Stimulated activated CD4-positive, alpha-beta T cell treated with anti-CD3 and anti-CD28 coated beads, TNF-alpha, amount 100 ng/mL, for 1 hour (primary cell): ENCODE measurements at places on chromosomes 3 and 15.

DNA sequence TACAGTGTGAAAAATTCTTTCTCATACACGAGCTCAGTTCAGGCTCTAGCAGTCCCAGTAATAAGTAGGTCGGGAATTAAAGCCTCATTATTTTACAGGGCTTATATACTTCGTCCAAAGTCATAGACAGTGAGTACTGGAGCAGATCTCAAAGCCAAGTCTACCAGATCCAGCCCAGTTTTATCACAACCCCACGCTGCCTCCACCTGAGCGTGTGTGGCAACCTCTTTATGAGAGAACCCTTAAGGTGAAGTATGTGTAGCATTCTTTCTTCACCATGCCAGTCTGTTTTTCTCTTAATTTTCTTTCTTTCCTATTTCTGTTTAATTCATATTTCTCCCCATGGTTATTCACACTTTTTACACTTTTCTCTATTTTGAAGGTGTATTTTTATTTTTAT lies 574.6 kb upstream of the ARPP21 start:
- DNase-seq: no peak

DNA sequence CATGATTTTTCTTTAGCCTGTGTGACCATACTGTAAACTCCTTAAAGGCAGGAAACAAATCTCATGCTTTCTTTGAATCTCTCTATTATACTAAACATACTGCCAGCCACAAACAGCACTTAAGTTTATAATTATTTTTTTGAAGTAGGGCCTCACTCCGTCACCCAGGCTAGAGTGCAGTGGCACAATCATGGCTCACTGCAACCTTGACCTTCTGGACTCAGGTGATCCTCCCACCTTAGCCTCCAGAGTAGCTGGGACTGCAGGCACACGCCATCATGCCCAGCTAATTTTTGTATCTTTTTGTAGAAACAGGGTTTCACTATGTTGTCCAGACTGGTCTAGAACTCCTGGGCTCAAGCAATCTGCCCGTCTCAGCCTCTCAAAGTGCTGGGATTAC lies 14.5 kb upstream of the SLITRK3 start:
- DNase-seq: no peak

DNA sequence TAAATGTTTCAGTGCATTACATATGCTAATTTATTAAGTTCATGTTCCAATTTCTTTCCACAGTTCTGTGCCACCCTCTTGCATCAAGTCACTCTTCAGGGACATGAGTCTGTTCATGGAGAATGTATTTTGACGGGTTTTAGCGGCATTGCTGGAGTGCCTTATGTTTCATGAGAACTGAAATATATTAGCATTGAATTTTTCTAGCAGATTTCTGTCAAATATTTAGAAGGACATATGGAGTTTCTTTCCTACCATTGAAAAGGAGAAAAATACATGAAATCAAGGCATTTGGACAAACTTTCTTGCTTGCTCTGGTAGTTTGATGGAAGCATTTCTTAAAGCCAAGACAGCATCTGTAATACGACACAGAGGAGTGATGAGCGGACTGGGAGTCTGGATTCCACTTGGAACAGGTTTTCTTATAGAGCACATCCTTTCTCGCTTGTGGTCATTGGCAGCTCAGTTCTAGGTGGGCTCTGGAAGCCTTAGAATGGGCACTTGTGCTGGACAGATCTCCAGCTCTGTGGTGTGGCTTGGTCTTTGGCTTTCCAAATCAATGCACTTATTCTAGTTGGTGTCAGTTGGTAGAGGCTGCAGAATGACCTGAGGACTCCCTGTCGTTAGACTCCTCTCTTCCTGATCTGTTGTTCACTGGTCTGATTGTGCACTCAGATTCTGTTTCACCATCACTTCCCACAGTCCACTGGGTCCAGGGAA lies 84.6 kb upstream of the EIF1B start:
- no peak for DNase-seq

- DNase-seq: no peak
Observed at GRCh38 chr15:87118435-87118834, 1038.8 kb downstream of the AGBL1 start.

DNA sequence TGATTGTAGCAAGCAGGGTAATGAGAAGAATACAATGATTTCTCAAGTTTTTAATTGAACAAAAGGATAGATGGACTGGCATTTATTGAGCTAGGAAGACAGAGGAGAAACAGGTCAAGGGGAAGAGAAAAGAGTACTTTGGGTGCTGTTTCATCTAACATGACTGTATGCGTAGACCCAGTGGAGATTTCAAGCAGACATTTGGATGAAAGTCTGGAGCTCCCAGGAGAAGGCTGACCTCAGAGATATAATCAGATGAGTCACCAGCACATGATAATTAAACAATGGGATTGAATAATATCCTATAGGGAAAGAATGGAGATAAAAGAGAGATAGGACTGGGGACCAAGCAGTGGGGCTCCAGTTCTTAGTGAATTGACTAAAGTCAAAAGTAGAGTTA lies 194.9 kb downstream of the ARRDC4 start:
- DNase-seq: no peak

DNA sequence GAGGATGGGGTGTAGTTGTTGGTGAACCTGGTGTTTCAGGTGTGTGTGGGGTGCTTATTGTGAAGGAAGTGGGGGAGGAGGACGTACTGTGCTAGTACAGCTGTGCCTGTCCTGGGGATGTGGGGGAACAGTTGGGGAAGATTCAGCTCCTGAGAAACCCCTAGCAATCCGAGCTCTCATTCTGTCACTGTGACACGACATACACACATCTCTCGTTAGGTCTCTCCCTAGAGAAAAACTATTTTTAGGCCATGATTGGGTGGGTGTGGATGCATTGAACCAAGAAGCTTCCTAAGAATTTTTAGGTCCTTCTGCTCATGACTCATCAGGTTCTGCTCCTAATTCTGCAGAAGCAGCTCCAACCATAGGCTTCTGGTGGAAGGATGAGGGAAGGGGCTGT lies 54.3 kb downstream of the SLC30A4 start:
- no peak for DNase-seq

DNA sequence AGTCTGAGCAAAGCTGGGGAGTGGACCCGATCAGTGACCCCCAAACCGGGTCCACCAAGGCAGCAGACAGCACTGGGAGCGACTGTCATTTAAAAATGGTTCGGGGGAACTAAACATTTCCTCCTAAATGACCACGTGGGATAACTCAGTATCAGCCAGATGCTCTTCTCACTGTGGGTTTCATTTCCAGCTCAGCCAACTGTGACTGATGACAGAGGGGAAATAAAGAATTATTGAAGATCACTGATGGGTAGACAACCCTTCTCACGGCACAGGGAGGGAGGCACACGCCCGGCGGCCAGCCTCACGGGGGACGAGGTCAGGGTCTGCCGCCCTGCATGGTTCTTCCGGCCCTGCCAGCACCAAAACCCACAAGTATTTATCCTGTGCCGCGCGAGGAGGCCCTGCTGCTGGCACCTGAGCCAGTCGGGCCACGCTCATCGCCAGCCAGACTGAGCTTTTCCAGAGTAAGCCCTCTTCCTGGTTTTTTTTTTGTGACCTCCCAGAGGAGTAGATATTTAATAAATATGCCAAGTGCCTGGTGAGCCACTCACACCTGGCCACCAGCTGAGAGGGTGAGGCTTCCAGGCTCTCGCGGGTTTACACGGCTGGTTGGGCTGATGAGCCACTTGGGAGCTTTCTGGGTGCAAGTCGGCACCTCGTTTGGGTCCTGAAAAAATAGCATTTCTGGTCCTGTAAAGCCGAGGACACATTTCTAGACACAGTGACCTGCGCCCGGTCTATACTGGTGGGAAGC lies 6.2 kb downstream of the MELTF start:
- no peak for DNase-seq

DNA sequence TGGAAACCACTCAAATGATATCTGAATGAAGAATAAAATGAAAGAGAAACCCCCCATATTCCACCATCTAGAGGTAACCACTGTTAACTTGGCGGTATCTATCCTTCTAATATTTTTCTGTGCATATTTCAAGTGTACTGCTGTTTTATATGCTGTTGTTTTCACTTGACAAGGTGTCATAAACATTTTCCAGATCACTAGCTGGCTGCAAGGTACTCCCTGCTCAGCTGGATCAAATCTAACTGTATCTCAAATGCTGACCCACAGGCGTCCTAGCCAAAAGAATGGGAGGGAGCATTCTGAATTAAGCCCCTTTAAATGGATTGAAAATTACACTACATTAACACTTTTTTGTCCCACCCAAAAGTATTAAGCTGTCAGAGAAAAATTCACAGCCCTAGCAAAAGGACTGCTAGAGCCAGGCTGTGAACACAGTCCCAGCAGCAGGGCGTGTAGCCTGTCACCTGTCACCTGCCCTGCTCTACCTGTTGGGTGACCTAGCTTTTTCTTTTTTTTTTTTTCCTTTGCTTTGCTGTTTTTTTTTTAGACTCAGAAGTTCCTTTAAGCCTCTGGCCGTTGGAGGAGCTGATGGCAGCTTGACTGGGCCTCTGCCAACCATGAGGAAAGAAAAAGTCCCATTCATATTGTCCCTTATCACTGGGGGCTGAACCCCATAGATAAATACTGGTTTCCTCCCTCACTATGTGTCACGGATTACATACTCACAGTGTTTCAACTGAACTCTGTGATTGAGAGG lies 93.7 kb upstream of the TSC22D2 start:
- DNase-seq: no peak

DNA sequence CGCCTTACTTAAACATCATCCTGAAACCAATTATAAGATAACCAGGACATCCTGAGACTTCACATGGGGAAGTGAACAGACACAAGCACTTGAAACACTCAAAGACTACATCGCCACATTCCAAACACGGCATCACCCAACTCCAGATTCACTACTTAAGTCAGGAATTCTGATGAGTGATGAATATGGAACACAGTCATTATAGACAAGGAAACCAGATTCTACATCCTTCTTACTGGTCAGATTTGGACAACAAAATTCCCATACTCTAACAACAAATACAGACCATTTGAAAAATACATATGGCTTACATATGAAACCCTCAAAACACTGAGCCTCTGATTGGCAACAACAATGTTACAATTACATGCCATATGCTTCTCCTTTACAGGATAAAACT lies 13.1 kb upstream of the RBSN start:
- no peak for DNase-seq

DNA sequence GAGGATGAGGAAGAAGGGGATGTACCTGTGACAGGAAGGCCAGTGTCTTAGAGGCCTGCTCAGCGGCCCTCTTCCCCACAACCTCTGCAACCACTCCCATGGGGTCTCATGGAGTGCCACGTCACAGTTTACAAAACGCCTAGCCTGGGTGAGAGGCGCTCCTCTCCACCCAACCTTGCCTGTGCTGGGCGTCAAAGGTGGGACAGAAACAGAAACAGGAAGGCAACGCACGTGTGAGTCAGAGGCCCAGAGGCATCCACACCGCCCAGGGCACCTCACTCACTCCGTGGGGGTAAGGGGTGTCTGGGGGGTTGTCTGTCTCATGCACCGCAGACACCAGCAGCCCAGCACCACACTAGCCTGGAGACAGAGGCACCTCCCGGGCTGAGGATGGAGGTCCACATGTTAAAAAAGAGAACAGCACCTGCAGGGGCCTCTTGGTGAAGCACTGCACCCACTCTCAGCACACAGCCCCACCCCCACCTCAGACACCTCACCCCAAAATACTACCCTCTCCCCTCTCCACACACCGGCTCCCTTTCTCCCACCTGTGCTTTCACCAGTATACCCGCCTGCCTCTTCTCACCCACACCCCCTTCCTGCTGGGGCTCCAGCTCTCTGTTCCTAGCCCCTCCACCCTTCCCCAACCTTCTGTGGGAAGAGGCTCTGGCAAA lies 4.7 kb upstream of the CALML4 start:
- DNase-seq: no peak

DNA sequence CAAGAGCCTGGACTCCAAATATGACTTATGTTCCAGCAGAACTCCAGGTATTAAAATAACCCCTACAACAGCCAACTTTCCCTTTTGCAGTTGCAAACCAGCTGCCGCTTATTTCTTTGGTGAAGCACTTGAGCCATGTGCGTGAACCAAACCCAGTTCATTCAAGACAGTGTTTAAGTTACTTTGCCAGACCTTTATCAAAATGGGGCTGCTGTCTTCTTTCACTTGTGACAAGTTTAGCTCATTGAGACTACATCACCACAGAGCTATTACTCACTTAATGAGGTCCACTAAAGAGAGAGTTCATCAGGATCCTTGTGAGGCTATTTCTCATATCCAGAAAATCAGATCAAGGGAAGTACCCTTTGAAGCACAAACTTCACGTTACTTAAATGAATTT lies 2.4 kb upstream of the XRN1 start:
- DNase-seq: no peak

GRCh38 chr3:78957456-78957855 lies 810.3 kb downstream of the ROBO1 start:
- no peak for DNase-seq

- DNase-seq: no peak
Observed at GRCh38 chr3:46673151-46674030, 20.1 kb downstream of the ALS2CL start.

GRCh38 chr15:59918994-59919951 lies 84.8 kb upstream of the FOXB1 start:
- DNase-seq: peak; percentile 14

DNA sequence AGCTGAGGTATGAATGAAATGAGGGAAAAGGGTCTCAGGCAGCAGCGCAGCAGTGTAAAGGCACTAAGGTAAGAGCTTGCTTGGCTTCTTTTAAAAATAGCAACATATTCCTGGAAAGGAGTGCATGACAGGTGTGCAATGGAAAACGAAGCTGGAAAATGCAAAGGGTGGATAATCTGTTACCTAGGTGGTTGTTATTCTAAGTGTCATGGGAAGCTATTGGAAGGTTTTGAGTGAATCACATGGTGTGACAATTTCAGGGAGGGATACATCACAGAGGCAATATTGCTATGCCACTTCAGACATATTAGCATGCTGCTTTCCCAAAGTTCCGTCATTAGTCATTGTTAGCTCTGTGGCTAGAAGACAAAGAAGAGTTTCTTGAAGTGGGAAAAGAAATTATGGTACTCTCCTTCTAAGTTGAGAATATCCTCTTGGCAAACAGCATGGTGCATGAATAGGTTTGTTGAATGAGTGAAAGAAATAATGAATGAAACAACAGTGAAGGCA lies 28.7 kb upstream of the TMEM45A start:
- DNase-seq: no peak

DNA sequence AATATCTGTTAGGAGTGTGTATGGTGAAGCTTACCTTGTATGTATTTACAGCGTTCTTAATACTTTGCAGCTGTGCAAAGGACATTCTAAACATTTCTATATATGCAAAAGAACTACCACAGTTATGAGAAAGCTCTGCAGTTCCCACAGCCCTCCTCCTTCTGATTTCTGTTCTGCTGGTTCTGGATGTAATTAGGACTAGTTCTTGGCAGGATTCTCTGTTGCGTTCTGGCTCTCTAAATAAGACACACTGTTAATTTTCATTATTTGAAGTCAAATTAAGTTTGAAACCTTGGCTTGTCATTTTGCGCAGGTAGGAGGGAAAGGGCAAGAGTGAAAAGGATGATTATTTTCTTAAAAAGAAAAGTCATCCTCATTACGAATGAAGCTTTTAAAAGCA lies 76.4 kb downstream of the FNDC3B start:
- DNase-seq: no peak

GRCh38 chr3:32577581-32578556 lies 7.2 kb upstream of the DYNC1LI1 start:
- DNase-seq: no peak

- no peak for DNase-seq
Observed at GRCh38 chr3:115922681-115923347, 299.5 kb downstream of the GAP43 start.

GRCh38 chr15:25186906-25187645 lies 232.3 kb downstream of the SNRPN start:
- no peak for DNase-seq

- DNase-seq: peak; percentile 8
Observed at GRCh38 chr3:120742849-120743365, 363 bp downstream of the GTF2E1 start.
